ENCODE measurements at places on chromosomes 2 and 18.

- DNase-seq: no peak
These were observed 98.4 kb downstream of the UXS1 start for GRCh38 chr2:106095478-106096298.

DNA sequence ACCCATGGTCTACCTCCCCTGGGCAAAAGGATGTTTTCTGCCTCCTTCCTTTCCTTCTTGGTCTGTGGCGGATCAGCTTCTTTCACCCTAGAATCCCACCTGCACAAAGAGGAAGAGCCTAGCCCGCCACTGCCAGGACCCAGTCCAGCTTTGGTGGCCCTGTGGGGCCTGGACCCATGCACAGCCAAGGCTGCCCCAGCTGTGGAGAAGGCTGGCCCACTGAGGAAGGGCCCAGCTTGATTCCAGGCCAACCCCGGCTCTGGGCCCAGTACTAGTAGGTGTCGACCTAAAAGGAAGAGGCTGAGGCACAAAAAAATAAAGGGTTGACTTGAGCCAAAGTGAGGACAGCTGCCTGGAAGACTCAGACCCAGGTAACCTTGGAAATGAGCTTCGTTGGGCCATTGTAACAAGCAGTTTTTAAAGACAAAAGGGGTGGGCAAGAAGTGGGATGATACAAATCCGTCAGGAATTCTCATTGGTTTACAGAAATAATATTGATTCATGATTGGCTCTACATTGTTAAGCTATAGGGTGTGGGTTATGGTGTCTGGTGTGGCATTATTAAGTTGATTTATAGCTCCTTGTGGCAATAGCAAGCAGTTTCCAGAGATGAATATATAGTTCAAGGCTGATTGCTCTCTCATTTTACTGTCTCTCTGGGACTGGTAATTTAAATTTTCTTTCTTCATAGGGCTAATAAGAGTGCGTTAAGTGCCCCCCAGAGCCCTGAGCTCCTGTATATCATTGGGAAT is 29.8 kb upstream of the MAL start:
- no peak for DNase-seq

DNA sequence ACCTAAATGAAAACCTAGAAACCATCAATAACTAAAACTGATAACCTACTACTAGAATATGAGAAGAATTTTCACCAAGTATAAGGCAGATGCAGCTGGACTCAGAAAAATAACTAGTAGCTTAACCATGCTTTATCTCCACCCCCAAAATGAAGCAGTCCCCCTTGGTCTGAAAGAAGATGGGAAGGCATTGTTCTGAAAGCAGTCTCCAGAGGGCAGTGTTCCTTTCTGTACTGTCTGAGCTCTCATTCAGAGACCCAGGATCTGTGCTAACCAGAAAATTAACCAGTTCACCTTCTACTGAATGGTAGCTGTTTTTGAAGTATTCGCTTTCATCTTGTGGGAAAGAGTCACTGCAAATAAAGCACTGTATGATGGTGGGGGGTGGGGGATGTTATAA is 273.0 kb downstream of the PDE11A start:
- no peak for DNase-seq

- DNase-seq: peak; percentile 68
These were observed 114.0 kb downstream of the FAM210A start for GRCh38 chr18:13612196-13612997.

- DNase-seq: no peak
These were observed 306.0 kb upstream of the COL3A1 start for GRCh38 chr2:188668017-188668680.

DNA sequence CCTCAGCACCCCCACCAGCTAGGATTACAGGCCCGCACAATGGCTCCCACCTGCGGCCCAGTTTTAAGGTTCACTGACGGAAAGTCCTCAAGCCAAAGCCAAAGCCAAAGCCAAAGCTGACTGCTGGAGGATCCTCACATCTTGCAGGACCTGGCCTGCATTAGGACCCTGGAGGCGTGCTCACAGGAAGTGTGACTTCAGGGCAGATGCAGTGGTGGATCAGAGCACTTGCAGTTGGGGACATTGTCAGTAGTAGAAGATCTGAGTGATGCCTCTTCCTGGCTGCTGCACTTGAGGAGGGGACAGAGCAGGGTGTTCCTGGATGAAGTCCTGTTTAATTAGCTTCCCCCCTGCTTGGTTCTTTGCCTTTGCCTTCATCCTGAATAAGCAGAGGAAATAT is 69.0 kb upstream of the ALPP start:
- DNase-seq: no peak

Measured in DMS79 treated with DMSO at 0.1 percent for 48 hours (cell line).